ENCODE measurements at places on chromosomes 13 and 19. TPM values are rescaled to one million over a fixed set of nuclear protein-coding genes. Genes with fewer than 3 reads are reported as not detected.

Gene DMKN
- 11.0 TPM for total RNA-seq

Gene GPC6
- total RNA-seq: 8.4 TPM

Gene TDRD12
- 0.53 TPM for total RNA-seq

Gene TMEM161A
- 34.3 TPM for total RNA-seq

Gene SBNO2
- total RNA-seq: 36.0 TPM

Gene NOTCH3
- 12.2 TPM for total RNA-seq

Gene SIGLEC12
- not detected for total RNA-seq

Gene CLC
- total RNA-seq: not detected

Gene IGSF23
- total RNA-seq: 3.7 TPM

Gene PPM1N
- 5.1 TPM for total RNA-seq

Gene EXOSC5
- 27.8 TPM for total RNA-seq
